ENCODE measurements at places on chromosomes 1 and 21.
A peak's percentile ranks its signal among the peaks of the same experiment; 100 is the strongest.

- H3K27me3 ChIP-seq: no peaks in the 10 kb centered on the region
- H3K4me1 ChIP-seq: no peaks in the 10 kb centered on the region
- DNase-seq: no peak
- H3K36me3 ChIP-seq: 0 out of 2 replicates have a peak, but pooled peaks cover 5% of the 10 kb centered on the region
Observed at GRCh38 chr1:234667600-234668576, 57.9 kb upstream of the IRF2BP2 start.

- no peaks in the 10 kb centered on the region for H3K36me3 ChIP-seq
- no peak overlapping the region for H3K4me3 ChIP-seq
- no peaks in the 10 kb centered on the region for H3K4me1 ChIP-seq
Observed at GRCh38 chr1:81550753-81551152, 250.0 kb upstream of the ADGRL2 start.

DNA sequence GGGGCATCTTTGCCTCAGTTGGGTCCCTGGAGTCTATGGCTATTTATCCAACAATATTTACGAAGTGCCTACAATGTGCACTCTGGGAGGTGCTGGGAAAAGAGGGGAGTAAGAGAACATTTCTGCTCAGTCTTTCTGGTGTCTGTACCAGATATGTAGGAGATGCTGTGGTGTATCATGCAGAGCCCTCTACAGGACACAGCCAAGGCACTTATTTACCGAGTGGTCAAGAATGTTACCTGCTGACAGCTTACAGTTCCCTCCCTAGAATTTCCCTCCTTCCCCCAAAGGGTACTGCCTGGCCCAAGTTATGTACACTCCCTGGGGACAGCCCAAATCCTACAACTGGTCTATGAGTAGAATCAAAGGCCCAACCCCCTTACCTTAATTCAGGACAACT lies 177.7 kb downstream of the C1orf94 start:
- H3K36me3 ChIP-seq: no peaks in the 10 kb centered on the region
- no peak overlapping the region for H3K27ac ChIP-seq
- H3K27me3 ChIP-seq: no peaks in the 10 kb centered on the region
- no peak for DNase-seq

GRCh38 chr21:28877318-28877884 lies 115.3 kb downstream of the LTN1 start:
- H3K36me3 ChIP-seq: peaks cover 9% of the 10 kb centered on the region
- no peaks in the 10 kb centered on the region for H3K27me3 ChIP-seq
- no peak overlapping the region for H3K27ac ChIP-seq
- DNase-seq: no peak
- H3K4me3 ChIP-seq: no peak overlapping the region
- H3K4me1 ChIP-seq: no peaks in the 10 kb centered on the region

GRCh38 chr21:46540087-46540710 lies 64.7 kb downstream of the S100B start:
- peaks cover 82% of the 10 kb centered on the region for H3K36me3 ChIP-seq
- H3K4me3 ChIP-seq: no peak overlapping the region
- H3K27me3 ChIP-seq: no peaks in the 10 kb centered on the region
- no peak overlapping the region for H3K27ac ChIP-seq

GRCh38 chr1:61152066-61152465 lies 69.7 kb downstream of the NFIA start:
- H3K27ac ChIP-seq: no peak overlapping the region
- H3K4me1 ChIP-seq: no peaks in the 10 kb centered on the region
- DNase-seq: no peak

- peaks cover 4% of the 10 kb centered on the region for H3K27me3 ChIP-seq
- no peaks in the 10 kb centered on the region for H3K4me1 ChIP-seq
- H3K27ac ChIP-seq: no peak overlapping the region
- no peak for DNase-seq
Observed at GRCh38 chr1:240559781-240560180, 52.2 kb downstream of the GREM2 start.

GRCh38 chr21:18157406-18157805 lies 87.2 kb upstream of the CHODL start:
- H3K4me3 ChIP-seq: no peak overlapping the region
- H3K27ac ChIP-seq: no peak overlapping the region
- no peaks in the 10 kb centered on the region for H3K36me3 ChIP-seq
- H3K4me1 ChIP-seq: no peaks in the 10 kb centered on the region
- no peak for DNase-seq
- no peaks in the 10 kb centered on the region for H3K27me3 ChIP-seq

DNA sequence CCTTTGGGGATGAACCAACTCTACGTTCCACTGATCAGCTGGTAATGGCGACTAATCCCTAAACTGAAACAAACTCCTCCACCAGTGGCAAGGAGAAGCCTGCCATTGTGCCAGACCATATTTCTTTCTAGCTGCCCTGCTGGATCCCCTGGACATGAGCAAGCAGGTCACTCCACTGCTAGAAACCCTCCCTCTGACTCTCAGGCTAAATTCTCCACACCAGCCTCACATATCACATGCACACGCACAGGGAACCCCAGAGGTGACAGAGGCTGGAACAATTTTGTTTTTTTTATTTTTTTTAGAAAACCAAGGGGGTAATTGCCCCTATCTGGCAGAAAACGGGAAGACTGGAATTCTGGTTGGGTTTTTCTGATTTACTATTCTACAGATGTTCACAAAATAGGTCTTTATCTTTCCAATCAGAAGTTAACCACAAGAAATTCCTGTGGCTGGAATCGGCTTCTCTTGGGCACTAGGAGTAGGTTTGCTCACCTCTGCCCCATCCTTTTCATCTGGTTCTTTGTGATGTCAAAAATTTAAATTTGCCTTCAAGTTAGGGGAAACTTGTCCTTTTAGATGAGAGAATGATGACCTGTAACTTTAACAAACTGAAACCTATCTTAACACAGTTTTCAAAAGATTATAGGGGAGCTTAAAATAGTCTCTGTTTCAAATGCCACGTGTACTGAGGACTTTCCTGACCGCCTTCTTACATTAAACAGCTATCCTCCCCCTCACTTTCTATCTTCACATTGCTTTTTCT lies 258.1 kb downstream of the SDCCAG8 start:
- H3K27ac ChIP-seq: peak overlapping the region; percentile 49
- no peak overlapping the region for H3K4me3 ChIP-seq
- DNase-seq: peak; percentile 76
- H3K4me1 ChIP-seq: peaks cover 17% of the 10 kb centered on the region
- H3K36me3 ChIP-seq: peaks cover 35% of the 10 kb centered on the region

DNA sequence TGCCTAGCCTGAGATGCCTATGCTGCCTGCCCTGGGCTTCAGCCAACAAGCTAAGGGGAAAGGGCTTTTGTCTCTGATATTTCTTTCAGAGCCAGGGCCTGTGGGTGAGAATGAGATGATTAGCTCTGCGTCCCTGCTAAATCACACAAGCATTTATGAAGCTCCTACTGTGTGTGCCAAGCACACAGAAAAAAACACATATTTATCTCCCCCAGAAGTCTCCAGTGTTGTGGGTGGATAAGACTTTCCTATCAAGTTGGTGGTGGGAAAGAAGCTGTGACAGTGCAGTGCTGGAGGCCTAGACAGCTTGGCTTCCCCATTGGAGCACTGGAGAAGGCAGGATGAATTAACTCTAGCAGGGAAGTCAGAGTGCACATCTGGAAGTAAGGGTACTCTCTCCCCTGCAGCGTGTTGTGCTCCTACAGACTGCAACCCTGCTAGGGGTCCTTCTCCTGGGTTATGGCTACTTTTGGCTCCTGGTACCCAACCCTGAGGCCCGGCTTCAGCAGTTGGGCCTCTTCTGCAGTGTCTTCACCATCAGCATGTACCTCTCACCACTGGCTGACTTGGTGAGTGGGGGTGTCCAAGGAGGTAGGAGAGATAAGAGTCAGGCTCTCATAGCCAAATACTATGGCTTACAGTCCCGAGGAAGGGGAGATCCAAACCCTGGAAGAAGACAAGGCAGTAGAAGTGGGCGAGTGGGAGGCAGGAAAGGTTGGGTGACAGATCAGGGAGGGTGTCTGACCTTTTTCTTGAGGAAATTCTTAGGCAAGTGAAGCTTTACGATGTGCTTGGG lies 1.7 kb downstream of the SLC50A1 start:
- DNase-seq: no peak
- H3K27ac ChIP-seq: no peak overlapping the region
- peaks cover 30% of the 10 kb centered on the region for H3K36me3 ChIP-seq
- no peaks in the 10 kb centered on the region for H3K27me3 ChIP-seq
- no peak overlapping the region for H3K4me3 ChIP-seq
- peaks cover 34% of the 10 kb centered on the region for H3K4me1 ChIP-seq

- H3K27ac ChIP-seq: no peak overlapping the region
- no peak overlapping the region for H3K4me3 ChIP-seq
- H3K4me1 ChIP-seq: no peaks in the 10 kb centered on the region
- peaks cover 4% of the 10 kb centered on the region for H3K27me3 ChIP-seq
- no peaks in the 10 kb centered on the region for H3K36me3 ChIP-seq
Observed at GRCh38 chr21:38628349-38628748, 130.1 kb upstream of the ERG start.

GRCh38 chr21:43323244-43324005 lies 103.5 kb downstream of the SIK1 start:
- H3K36me3 ChIP-seq: no peaks in the 10 kb centered on the region
- H3K27me3 ChIP-seq: no peaks in the 10 kb centered on the region
- no peak for DNase-seq
- no peak overlapping the region for H3K27ac ChIP-seq

DNA sequence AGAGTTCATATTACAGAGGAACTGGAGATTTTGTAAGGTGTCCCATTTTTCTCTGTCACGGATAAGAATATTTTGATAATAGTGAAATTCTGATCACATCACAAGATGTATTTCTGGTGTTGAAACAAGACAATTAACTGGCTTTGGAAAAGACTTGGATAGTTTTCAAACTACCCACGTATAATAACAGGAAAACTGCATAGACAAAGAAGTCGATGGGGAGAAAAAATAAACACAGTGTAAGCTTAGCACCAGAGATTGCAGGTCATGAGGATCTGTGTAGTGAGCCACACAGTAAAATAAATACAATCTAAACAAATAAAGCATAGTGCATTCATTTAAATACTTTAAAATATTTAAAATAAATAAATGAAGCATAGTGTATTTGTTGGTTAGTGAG lies 452.3 kb upstream of the ADAMTS5 start:
- no peaks in the 10 kb centered on the region for H3K36me3 ChIP-seq
- H3K27me3 ChIP-seq: no peaks in the 10 kb centered on the region
- no peak overlapping the region for H3K4me3 ChIP-seq
- peaks cover 27% of the 10 kb centered on the region for H3K4me1 ChIP-seq
- peak; percentile 18 for DNase-seq
